ENCODE measurements at places on chromosomes 6 and 20. TPM values are rescaled to one million over a fixed set of nuclear protein-coding genes. Genes with fewer than 3 reads are reported as not detected.

- no peak for DNase-seq
Observed at GRCh38 chr6:113697632-113698410, 159.3 kb upstream of the MARCKS start.

The MACROD2 gene
- total RNA-seq = 25.5 TPM

- DNase-seq = no peak
Observed at GRCh38 chr6:135117413-135117968, 62.9 kb upstream of the HBS1L start.

The MED23 gene
- 22.2 TPM for total RNA-seq

The RIPPLY2 gene
- not detected for total RNA-seq

The ARID1B gene
- total RNA-seq = 84.6 TPM

Measured in posterior vena cava (tissue), 2 donors.